ENCODE measurements at places on chromosomes 13 and 19.

GRCh38 chr19:4980838-4981680 lies 12.1 kb downstream of the KDM4B start:
- DNase-seq = peak; percentile 66

DNA sequence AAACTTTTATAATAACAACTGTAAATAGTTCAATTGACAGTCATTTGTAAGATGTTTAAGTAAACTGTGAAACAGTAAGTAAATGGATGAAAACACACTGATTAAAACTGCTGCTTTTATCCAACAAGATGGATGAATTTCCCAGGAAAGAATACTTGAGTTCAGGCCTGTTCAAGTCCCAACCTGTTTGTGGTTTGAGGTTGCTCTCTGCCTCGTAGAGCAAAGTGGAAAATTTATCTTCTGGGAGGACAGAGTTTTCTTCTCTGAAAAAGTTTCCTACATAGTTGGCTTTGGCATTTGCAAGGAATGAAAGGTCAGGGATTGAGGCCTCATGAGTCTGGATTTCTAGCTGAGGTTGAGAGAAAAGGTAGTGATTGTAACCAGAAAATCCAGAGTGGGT lies 15.2 kb upstream of the ZNF543 start:
- DNase-seq = no peak

DNA sequence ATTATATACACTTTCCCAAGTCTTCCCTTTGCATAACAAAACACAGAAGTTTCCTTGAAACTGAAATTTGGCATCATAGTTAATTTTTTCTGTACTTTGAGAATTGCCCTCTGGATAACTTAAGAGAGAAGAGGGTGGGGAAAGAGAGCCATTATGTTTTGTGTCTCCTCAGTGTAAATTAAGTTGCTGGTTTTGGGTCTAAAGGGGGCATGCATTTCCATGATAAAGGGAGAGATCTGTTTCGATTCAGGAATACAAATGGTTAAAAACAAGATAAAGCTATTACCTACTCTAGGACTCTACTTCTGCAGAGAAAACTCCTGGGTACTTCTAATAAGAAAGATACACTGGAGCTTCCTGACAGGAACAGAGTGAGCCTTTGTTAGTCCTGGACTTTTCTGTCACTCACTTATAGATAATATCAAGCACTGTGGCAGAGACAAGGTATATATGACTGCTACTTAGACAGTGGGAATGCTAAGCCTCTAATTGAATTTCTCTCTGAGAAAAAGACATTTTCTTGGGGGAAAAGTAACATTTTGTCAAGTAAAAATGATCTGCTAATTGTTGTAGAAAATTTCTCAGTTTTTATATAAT lies 142.8 kb upstream of the PCDH9 start:
- no peak for DNase-seq

- peak; percentile 77 for DNase-seq
Observed at GRCh38 chr19:5152013-5152763, 183.3 kb downstream of the KDM4B start.

- DNase-seq = peak; percentile 77
Observed at GRCh38 chr19:35641515-35642151, at the start of gene ETV2. ETV2 (plus strand) TSS chr19:35641745; CDS start chr19:35642461, 716 bp downstream.

- no peak for DNase-seq
Observed at GRCh38 chr19:20038358-20039202, 725 bp downstream of the ZNF682 start.

GRCh38 chr19:16452325-16452724 lies 19.4 kb downstream of the EPS15L1 start:
- no peak for DNase-seq

- DNase-seq = no peak
Observed at GRCh38 chr19:51127755-51128154, 3.0 kb downstream of the SIGLEC9 start.

GRCh38 chr13:60482012-60482411 lies 85.0 kb downstream of the TDRD3 start:
- no peak for DNase-seq

DNA sequence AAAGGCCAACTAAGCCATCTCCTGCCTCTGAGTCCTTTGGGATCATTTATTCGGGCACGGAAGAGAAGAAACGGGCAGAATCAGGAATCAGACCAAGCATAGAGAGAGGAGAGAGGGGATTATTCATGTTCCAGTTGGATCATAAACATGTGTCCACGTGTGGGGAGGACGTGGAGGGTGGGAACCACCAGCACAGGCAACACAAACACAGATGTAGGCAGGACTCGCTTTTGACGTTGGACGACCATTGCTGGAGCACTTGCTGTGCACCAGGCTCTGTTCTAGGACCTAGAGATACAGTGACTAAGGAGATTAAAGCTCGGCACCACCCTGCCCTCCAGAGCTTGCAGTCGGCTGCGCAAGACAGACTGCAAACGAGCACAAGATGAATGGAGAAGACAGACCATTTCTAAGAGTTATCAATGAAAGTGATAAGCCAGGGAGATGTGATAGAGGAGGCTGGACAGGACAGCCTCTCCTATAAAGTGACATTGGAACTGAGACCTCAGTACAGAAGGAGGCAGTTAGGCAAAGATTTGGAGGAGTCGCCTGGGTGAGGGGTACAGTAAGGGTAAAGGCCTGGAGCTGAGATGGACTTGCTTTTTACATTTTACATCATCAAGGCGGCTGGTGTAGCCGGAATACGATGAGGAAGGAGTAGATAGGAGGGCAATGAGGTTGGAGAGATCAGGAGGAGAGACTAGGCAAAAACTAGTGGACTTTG lies 716 bp downstream of the SH2D3A start:
- DNase-seq = peak; percentile 79
